ENCODE measurements at places on chromosomes 5 and 9. TPM values are rescaled to one million over a fixed set of nuclear protein-coding genes. Genes with fewer than 3 reads are reported as not detected.

Gene NOTCH1
- 24.5 TPM for total RNA-seq

Gene PFN3
- total RNA-seq, result not detected

Gene PPP3R2
- total RNA-seq, result not detected

Gene NRARP
- total RNA-seq, result 0.28 TPM

Gene CTXN3
- not detected for total RNA-seq
